Myocyte (in vitro differentiated cells): ENCODE measurements at places on chromosomes 1 and 21. TPM values are rescaled to one million over a fixed set of nuclear protein-coding genes. Genes with fewer than 3 reads are reported as not detected.

LHX8 gene
- not detected in 2 replicates for total RNA-seq

LELP1 gene
- total RNA-seq = not detected in 2 replicates

TDRD5 gene
- not detected in 2 replicates for total RNA-seq

TRIM17 gene
- total RNA-seq = not detected in 2 replicates

GNG12 gene
- 60.5 and 62.6 TPM in 2 replicates for total RNA-seq

TNFRSF1B gene
- total RNA-seq = 0.26 and 1.3 TPM in 2 replicates

RNU1-3 gene
- total RNA-seq = not detected in 2 replicates

KRTAP19-1 gene
- not detected in 2 replicates for total RNA-seq

DRAXIN gene
- total RNA-seq = 0.53 and 1.7 TPM in 2 replicates

WNT3A gene
- total RNA-seq = not detected in 2 replicates

S100A7A gene
- total RNA-seq = not detected in 2 replicates

ELOVL1 gene
- total RNA-seq = 47.3 and 48.2 TPM in 2 replicates

LRRC42 gene
- 35.7 and 39.9 TPM in 2 replicates for total RNA-seq

ANKRD45 gene
- 0.13 TPM in 1 of 2 replicates, not detected in the other for total RNA-seq

S100A7 gene
- total RNA-seq = not detected in 2 replicates

CTSE gene
- total RNA-seq = not detected in 2 replicates

JTB gene
- total RNA-seq = 162 and 217 TPM in 2 replicates

ZNF683 gene
- total RNA-seq = not detected in 2 replicates

COL24A1 gene
- 1.3 and 1.7 TPM in 2 replicates for total RNA-seq

DENND2D gene
- 0.57 and 1.0 TPM in 2 replicates for total RNA-seq

PGLYRP3 gene
- not detected in 2 replicates for total RNA-seq

TSTD1 gene
- 51.7 and 73.4 TPM in 2 replicates for total RNA-seq

KIF26B gene
- 0.83 and 1.6 TPM in 2 replicates for total RNA-seq

TBX15 gene
- total RNA-seq = 44.7 and 48.4 TPM in 2 replicates

CFHR2 gene
- not detected in 2 replicates for total RNA-seq

SIM2 gene
- 6.0 and 6.9 TPM in 2 replicates for total RNA-seq

VPS26C gene
- total RNA-seq = 50.2 and 68.5 TPM in 2 replicates

DCDC2B gene
- 0.11 TPM in 1 of 2 replicates, not detected in the other for total RNA-seq

FAM72D gene
- 0.31 TPM in 1 of 2 replicates, not detected in the other for total RNA-seq

VSIG8 gene
- total RNA-seq = not detected in 2 replicates

FMN2 gene
- 1.1 and 2.4 TPM in 2 replicates for total RNA-seq

CPT2 gene
- 16.7 and 18.3 TPM in 2 replicates for total RNA-seq

TNFSF18 gene
- total RNA-seq = 0.91 TPM in 1 of 2 replicates, not detected in the other

AVPR1B gene
- total RNA-seq = not detected in 2 replicates

AMPD1 gene
- 8.1 and 13.6 TPM in 2 replicates for total RNA-seq

CLCA2 gene
- total RNA-seq = 0.62 and 0.83 TPM in 2 replicates

S100A14 gene
- total RNA-seq = not detected in 2 replicates
